Activated CD8-positive, alpha-beta memory T cell treated with anti-CD3 and anti-CD28 coated beads, Interleukin-2, amount 50 U/mL, for 48 hours (primary cell): ENCODE measurements at places on chromosomes 5 and 9.

- no peak for DNase-seq
Measured at GRCh38 chr9:91028166-91028827, 226.7 kb downstream of the SYK start.

DNA sequence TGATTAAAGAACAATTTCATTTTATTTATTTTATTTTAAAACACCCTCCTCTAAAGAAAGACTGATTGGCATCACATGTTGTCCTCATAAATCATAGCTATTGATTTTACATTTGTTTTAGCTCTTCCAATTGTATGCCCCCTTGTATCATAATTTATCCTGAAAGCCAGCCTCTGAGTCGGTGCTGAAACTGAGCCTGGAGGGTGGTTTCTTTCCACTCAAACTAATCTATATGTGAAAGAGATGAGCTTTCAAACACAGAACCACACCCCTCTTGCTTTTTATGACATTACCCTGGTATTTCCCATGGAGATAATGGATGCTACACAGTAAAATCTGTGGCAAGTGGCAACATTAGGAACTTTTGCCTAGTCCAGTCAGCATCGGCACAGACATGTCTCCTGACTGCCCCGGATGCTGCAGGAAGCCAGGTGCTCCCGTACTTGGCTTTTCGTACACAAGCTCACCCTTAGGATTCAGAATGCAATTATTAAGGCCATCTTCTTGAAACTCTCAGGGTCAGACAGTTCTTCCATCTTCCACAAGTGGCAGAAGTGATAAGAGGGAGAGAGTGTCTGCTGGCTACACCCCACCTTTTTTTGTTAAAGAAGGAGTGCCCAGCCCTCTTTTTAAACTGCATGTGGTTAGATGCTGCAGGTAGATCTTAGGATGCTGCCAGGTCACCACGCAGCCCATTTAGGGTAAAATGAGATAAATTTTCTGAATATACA, 91.1 kb downstream of the SNCAIP start:
- DNase-seq = no peak

DNA sequence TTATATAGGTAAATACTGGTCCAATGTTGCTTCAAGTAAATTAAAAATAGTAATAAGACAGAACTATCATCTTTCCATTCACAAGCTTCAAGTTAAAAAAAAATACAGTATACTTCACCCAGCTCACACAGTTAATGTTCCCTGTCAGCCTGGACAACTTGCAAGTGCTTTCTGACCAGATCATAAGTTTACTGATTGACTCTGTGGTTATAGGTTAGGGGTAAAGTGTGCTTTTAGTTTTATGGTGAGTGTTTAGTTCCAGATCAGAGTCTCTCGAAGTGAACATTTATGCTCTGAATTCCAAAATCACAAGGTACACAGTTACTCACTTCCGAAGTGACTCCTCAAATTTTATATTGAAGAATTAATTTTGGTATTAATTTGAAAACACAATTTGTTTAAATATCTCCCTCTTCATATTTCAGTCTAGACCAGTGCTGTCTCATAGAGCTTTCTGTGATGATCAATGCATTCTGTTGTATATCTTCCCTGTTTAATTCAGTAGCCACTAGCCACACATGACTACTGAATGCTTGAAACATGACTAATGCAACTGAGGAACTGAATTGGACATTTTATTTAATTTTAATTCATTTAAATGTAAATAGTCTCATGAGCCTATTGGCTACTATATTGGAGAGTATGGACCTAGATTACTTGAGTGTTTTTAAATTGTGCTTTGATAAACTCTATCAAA, 90.7 kb downstream of the MEF2C start:
- no peak for DNase-seq

GRCh38 chr9:98545021-98545420, 163.7 kb downstream of the GABBR2 start:
- no peak for DNase-seq

DNA sequence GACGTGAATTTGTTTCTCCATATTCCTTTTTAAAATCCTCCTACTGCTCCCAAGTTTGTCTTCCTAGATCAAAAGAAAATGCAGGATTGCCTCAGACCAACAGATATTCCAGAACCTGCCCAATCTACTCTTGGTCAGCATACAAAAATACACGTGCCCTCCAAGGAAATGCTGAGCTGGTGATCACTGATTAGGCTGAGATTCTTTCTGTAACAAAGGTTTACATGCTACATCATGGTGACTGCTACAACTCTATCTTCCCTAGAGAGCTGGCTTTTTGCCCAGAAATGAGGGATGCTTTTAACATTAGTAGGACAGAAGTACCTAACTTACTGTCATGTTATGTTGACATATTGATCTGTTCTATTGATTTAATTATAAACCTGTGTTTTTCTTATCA, 35.5 kb downstream of the OR2Y1 start:
- no peak for DNase-seq

- no peak for DNase-seq
Measured at GRCh38 chr5:40374853-40375252, 304.9 kb upstream of the PTGER4 start.

- no peak for DNase-seq
Measured at GRCh38 chr5:132628814-132629213, 29.2 kb upstream of the IL13 start.

- no peak for DNase-seq
Measured at GRCh38 chr9:33106827-33107621, 30.6 kb upstream of the SMU1 start.

GRCh38 chr5:174327317-174327864, 281.9 kb downstream of the NSG2 start:
- peak; percentile 85 for DNase-seq

GRCh38 chr5:28580616-28581015, 1542.2 kb upstream of the CDH9 start:
- DNase-seq = no peak

GRCh38 chr9:106668534-106668933, 194.4 kb upstream of the ZNF462 start:
- DNase-seq = no peak

DNA sequence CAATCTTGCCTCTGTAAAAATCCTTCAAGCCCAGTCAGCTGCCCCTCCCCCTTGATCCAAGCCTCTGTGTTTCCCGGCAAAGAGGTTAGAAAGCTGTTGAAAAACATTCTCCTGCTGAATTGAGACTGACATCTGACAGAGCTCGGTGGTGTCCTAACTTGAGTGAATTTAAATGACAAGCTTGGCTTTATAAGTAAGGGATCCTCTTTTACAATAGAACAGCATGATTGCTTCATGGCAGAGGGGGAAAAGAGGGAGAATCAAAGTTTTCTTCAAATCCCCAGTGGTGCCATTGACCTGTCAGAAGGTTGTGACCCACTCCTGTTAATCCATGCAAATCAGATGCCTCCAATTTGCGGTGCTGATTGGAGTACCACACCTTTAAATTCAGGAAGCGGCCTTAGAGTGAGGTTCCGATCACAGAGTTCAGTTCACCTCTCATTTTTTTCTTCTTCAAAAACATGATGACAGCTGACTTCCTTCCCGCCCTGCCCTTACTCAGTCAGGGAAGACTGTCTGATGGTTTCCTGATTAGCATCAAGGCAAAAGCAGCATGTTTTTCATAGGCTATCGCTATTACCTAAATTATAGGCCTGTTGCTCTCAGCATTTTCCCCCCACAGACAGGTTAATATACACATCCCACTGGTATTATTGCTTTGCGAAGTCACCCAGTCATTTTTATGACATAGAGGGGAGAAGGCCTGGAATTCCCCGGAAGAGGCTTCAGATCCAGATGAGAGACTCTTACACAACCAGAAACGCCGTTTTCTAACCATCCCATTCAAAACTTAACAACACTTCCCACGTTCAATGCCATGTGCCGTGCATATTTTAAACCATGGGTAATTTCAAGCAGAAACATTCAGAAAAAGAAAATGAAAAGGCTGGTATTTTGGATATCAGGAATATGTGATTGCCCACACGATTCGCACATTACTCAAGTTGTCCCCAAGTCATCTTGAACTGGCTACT, 141.4 kb downstream of the EBF1 start:
- no peak for DNase-seq

- DNase-seq = peak; percentile 35
Measured at GRCh38 chr9:93644397-93645088, 68.2 kb downstream of the PHF2 start.

GRCh38 chr5:133309984-133310621, 258.3 kb downstream of the HSPA4 start:
- DNase-seq = no peak

GRCh38 chr5:113065626-113066025, 89.0 kb downstream of the DCP2 start:
- DNase-seq = no peak

DNA sequence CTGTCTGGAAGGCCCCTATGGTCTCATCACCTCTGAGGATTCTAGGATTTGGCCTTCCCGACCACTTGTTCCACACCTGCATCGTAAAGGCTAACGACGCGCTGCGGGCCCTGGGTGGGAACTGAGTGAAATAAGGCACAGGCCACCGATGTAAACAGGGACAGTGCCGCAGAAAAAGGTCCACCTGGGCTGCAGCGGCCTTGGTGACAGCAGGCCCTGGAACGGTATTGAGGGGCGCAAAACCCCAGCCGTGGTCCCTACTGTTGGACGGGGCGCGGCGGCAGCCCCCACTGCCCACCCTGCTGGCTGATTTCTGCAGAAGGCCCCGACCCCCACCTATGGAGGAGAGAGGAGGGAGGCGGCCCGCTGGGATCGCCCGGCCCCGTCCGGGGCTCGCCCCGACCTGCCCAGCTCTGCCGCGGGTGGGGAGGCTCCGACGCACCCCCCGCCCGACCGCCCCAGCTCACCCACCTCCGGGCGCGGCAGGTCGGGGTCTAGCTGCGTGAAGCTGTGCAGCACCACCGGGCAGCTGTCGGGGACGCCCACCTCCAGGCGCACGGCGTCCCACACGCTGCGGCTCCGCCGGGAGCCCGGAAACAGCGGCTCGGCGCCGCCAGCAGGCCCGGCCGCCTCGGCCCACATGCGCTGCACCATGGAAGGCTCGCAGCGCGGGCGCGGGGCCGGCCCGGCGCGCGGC, 391 bp downstream of the RALGDS start:
- DNase-seq = no peak

GRCh38 chr9:6987381-6987780, 229.6 kb downstream of the KDM4C start:
- no peak for DNase-seq

GRCh38 chr5:154262342-154262741, 71.8 kb downstream of the GALNT10 start:
- no peak for DNase-seq

- DNase-seq = no peak
Measured at GRCh38 chr9:38020151-38021076, 48.6 kb downstream of the SHB start.

DNA sequence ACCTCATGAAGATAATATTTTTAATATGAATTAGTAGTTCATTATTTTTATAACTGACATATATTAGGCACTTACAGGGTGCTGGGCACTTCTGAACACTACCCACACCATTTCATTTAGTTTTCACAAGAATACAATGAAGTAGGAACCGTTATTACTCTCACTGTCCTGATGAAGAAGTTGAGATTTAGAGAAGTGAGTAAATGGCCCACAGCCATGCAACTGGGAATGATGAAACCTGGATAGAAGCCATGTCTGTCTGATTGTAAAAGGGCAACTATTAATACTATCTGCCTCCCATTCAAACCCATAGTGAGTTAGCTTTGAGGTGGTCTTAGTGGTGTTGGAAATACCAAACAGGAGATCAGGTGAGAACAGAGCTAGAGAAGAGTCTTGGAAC, 29.6 kb upstream of the OTULINL start:
- DNase-seq = no peak

GRCh38 chr9:112308588-112308987, 24.8 kb downstream of the PTBP3 start:
- no peak for DNase-seq

DNA sequence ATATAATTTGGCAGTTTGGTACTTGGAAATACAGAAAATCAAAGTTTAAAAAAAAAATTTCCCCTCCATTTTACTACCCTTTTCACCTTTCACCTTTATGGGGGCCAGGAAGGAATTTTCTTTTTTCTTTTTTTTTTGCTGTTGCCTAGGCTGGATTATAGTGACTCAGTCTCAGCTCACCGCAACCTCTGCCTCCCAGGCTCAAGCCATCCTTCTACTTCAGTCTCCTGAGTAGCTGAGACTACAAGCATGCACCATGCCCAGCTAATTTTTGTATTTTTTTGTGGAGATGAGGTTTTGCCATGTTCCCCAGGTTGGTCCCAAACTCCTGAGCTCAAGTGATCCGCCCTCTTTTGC, 9.1 kb downstream of the CHMP5 start:
- no peak for DNase-seq
